ENCODE measurements at places on chromosomes 7 and 10. TPM values are rescaled to one million over a fixed set of nuclear protein-coding genes. Genes with fewer than 3 reads are reported as not detected.

DNA sequence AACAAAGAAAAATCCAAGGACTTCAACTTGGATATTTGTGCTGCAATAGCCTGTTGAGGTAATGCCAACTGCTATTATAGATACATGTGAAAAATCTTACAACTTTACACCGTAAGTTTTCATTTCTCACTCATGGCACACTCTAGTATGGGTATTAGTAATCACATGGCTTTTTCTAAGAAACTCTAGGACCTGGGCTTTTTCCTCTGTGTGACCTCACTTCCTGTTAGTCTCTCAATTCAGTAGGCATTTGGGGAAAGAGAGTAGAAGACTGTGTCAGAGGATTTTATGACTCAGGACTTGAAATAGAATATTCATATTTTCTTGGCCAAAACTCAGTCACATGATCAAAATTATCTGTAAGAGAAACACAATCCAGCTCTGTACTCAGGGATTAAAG is 1049.9 kb downstream of the REEP3 start:
- no peak for DNase-seq

- no peak for DNase-seq
Observed at GRCh38 chr10:14377591-14378175, 47.0 kb upstream of the FRMD4A start.

Gene DPYSL4
- 58.0 TPM for total RNA-seq

- DNase-seq = no peak
Observed at GRCh38 chr7:44384586-44385433, 59.4 kb upstream of the CAMK2B start.

DNA sequence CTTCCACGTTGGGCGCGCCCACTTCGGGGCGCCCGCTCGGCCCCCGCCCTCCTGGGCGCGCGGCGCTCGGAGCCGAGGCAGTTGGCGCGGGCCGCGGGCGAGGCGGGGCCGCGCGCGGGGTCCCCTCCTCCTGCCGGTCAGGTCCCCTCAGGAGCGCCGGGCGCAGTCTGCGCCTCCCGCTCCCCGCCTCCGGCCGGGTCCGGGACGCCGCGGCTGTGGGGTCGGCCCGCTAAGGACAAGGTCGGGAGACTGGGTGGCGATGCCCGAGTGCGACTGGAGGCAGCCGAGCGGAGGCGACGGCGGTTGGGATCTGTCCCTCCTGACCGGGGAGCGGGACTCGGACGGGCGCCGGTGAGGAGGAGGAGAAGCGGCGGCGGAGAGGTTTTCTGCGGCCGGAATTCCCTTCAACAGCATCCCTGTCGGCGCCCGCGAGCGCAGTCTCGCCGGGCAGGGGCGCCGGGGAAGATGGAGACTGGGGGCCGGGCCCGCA is at the start of gene ATRNL1:
Gene ATRNL1, plus strand, starts transcription at position 80 of the 490 bp plus-strand sequence. Its CDS starts 386 bp downstream, at position 466.
- peak; percentile 11 for DNase-seq

Gene HOXA2
- 0.27 TPM for total RNA-seq

DNA sequence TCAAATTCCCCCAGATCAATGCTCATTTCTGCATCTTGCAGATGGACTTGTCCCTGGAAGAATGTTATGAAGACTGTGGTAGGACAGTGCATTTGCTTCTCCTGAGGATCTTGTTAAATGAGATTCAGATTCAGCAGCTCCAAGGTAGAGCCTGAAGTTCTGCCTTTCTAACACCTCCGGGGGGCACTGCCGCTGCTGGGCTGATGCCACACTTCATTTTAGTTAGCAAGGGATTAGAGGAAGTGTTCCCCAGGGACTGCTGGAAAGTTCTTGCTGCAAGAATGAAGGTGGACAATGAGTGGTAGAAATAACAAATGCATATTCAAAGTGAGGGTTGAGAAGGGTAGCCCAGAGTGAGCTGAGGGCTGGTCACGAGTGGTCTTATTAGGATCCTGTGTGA is 434.3 kb upstream of the AKR1E2 start:
- peak; percentile 32 for DNase-seq

Gene HOXA1
- 0.42 TPM for total RNA-seq

- DNase-seq = peak; percentile 55
Observed at GRCh38 chr7:5429253-5429856, 5.7 kb upstream of the TNRC18 start.

Gene KCP
- total RNA-seq = 1.2 TPM

GRCh38 chr7:27107391-27108381 is 5.2 kb upstream of the HOXA2 start:
- DNase-seq = no peak

Gene SYNPO2L
- 12.1 TPM for total RNA-seq

Gene DGKI
- 29.2 TPM for total RNA-seq

DNA sequence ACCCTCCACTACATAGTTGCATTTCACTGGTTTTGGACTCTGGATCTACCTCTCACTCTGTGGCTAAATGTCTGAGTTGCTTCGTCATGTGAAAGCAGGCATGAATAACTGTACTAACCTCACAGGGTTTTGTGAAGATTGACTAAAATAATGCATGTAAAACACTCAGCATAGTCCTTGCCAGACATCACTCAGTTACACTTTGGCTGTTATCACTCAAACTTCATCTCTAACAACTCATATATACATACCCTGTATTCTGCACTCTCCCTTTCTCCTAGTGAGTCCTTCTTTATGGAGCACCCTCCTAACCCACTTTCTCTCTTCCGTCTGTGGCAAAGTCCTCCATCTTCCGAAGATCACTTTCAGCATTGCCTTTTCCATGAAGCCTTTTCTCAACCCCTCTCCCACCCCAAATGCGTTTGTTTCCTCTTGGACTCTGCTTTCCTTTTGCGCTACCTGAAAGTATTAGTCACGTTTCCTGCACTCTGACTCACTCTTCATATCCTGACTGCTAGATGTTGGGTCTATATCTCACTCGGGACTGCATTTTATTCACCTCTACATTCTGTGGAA is 72.6 kb downstream of the OSBPL3 start:
- peak; percentile 52 for DNase-seq

Gene TMEM270
- total RNA-seq = not detected

Gene GBX1
- total RNA-seq = 1.6 TPM

Gene SPDYE9
- not detected for total RNA-seq

GRCh38 chr7:92368741-92369140 is 78.5 kb upstream of the GATAD1 start:
- no peak for DNase-seq

Gene CPN1
- not detected for total RNA-seq

DNA sequence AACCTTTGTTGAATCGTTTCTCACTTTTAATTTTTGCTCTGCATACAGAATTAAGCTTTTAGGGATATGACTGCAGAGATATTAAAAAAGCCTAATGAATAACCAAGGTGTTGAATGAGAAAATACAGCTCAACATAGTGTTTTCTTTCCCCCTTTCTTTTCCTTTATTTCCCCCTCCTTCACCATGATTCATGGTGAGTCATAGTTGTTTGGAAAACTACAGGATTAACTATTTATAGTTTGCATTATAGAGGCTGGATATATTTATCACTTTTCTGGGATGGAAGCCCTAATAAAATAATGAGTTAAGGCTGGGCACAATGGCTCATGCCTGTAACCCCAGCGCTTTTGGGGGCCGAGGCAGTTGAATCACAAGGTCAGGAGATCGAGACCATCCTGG is 115.0 kb downstream of the DNAJB9 start:
- DNase-seq = peak; percentile 25

- DNase-seq = no peak
Observed at GRCh38 chr7:114048386-114049235, 129.8 kb upstream of the PPP1R3A start.

Gene GNA12
- 54.4 TPM for total RNA-seq

DNA sequence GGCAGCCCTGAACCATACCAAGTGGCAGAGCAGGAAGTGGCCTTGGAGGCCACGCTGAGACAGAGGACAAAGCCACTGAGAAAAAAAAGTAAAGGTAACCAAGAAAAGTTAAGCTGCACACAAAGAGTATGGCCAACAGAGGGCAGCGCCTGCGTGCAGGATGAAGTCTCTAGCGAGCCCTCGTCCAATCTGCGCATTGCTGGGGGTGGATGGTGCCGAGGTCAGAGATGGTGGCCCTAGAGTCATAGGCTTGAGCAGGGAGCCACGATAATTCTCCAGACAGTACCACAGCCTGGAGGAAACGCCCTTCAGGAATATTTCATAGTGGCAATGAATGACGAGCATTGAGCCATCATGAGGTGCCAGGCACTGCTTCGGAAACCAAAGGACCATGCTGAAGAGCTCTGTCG is 9.7 kb downstream of the ATP6V0E2 start:
- peak; percentile 70 for DNase-seq

GRCh38 chr10:12455766-12456165 is 106.4 kb downstream of the CAMK1D start:
- DNase-seq = no peak

Gene MRLN
- total RNA-seq = not detected

DNA sequence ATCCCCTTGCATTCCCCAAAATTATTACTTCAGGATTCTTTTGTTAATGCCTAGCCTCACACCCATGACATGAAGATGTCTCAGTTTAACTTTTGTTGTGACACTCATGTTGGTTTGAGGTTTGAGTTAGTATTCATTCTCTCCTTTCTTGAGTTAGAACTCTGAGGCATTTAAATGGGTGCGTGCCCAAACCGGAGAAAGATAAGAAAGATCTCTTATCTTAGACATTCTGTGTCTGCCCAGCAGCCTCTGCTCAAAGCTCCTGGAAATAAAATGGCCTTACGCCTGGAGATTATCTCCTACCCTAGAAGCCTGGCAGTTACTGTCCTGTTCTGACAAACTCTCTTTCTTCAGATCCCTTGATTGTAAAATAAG is 26.3 kb downstream of the WBP1L start:
- DNase-seq = no peak

Gene CARD11
- 0.15 TPM for total RNA-seq

- DNase-seq = no peak
Observed at GRCh38 chr7:84204655-84205054, 10.1 kb upstream of the SEMA3A start.

GRCh38 chr7:78435355-78435754 is 636.8 kb downstream of the PHTF2 start:
- DNase-seq = no peak

GRCh38 chr7:67857698-67858097 is 861.1 kb downstream of the TYW1 start:
- no peak for DNase-seq

GRCh38 chr10:1674501-1674900 is 62.8 kb downstream of the ADARB2 start:
- DNase-seq = no peak

Gene CCDC3
- total RNA-seq = 4.3 TPM

DNA sequence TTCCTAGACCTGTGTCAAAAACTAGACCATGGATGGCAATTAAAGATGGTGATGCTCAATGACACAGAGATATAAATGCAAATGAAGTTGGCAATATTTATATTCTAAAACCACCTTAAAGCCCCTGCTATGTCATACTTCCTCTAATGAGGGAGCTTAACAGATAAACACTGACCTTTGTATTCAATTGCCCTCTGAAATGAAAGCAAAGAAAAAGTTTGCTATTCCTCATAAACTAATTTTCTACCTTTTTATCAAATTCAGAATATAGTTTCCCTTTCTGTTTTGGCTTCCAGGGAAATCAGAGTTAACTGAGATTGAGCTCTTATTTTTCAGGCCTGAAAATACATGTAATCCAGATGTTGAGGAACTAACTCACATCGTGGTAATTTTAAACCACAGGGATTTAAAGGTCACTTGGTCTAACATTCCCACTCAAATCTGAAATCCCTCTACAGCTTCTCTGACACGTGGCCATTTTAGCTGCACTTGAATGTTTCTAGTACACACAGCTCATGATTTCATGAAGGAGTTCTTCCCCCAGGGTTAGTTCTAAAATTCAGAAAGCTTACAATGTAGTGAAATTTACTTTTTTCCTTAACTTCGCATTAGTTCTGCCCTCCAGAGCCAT is 37.9 kb upstream of the ABCB5 start:
- DNase-seq = peak; percentile 24

- peak; percentile 91 for DNase-seq
Observed at GRCh38 chr7:94295850-94296249, 98.8 kb upstream of the COL1A2 start.

- peak; percentile 66 for DNase-seq
Observed at GRCh38 chr7:123580406-123581161, 21.0 kb upstream of the ASB15 start.

- no peak for DNase-seq
Observed at GRCh38 chr7:51727441-51727840, 410.8 kb upstream of the COBL start.

GRCh38 chr7:141011443-141011842 is 3.3 kb downstream of the MRPS33 start:
- no peak for DNase-seq

DNA sequence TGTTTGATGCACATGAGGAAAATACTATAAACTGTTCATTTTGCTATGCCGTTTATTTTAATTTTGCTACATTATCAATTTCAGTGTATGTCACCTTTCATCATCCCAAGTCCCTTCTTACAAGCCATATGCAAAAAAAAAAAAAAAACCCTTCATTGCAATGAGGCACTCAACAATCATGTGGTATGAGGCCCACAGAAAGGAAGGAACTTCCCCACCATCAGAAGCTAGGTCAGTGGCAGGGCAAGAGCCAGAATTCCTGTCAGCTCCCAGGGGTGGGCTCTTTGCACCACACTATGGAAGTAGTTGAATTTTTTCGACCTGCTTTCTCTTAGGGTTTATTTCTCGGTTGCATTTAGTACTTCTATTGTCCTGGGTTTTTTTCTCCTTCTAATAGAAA is 75.4 kb downstream of the NOC3L start:
- peak; percentile 34 for DNase-seq

Gene FGL2
- total RNA-seq = 0.14 TPM

DNA sequence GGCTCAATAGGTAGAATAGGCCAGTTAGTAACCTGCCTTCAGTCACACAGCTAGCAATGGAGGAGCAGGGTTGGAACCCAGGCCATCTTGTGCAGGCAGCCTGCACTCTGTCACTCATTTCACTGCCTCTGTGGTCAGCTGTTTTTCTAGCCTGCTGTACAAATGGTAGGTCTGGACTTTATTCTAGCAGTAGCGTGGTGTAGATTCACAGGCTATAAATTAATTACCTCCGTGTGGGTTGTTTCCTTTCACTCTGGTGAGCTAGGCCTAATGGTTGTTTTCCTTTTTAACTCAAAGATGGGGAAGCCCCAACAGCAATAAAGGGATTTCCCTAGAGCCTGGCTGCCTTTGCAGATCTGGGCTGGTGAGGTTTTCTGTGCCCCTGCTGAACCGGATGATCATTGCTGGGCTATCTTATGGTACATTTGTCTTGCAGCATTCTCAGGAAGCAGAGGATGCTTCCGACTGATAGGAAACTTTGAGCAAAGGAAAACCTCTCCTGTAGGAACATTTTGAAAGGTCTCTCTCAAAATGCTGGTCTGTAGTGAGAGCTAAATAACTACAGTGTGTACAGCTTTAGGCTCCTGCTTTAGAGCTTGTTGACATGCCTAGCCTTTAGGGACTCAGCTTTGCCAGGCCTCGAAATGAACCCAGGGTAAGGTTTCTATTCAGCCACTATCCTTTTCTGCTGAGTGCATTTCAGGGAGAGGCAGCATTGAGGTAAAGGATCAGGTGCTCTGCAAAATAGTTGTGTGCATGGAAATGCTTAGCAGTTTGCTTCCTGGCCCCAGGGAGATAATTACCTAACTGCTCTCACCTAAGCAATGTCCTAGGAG is 157.4 kb downstream of the ST7 start:
- no peak for DNase-seq

GRCh38 chr10:2278363-2278762 is 541.0 kb upstream of the ADARB2 start:
- no peak for DNase-seq

Gene MEOX2
- total RNA-seq = 0.25 TPM
